Muscle of arm (tissue), 14 donors: ENCODE measurements at places on chromosomes 16 and 17. TPM values are rescaled to one million over a fixed set of nuclear protein-coding genes. Genes with fewer than 3 reads are reported as not detected.

GRCh38 chr17:69213059-69213813 lies 15.4 kb downstream of the ABCA10 start:
- DNase-seq, result no peak

- DNase-seq, result no peak
Observed at GRCh38 chr17:80709090-80709695, 164.6 kb downstream of the RPTOR start.

DNA sequence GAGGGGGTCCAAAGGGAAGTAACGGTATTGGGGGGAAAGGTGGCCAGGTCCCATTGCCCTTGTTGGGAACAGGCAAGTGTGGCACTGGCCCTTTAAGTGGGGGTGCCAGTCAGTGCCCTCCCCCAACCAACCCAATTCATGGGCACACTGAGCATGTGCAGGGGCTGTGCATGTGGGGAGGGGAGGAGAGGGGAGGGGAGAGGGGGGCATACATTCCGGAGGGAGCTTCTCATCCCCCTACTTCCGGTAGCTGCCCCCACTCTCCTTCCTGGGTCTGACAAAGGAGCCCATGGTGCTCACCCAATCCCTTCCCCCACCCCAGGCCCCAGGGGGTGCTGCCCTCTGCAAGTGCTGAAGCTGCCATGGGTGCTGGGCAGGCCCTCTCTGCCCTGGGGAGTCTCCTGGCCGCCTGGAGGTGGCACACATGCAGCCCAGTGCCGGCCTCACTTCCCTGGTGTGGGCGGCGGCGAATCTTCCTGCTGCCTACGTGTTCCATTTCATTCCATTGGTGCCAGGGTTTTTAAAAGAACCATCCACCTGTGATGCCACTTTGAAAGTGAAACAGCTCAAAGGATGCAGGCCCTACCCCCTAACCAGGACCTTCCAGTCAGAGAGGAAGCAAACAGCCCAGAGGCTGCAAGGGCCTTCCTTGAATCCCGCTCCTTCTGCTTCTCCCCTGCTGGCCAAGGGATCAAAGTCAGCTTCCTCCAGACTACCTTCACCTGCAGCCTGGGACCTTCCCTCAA lies 11.0 kb downstream of the HEXIM2 start:
- peak; percentile 68 for DNase-seq

DNA sequence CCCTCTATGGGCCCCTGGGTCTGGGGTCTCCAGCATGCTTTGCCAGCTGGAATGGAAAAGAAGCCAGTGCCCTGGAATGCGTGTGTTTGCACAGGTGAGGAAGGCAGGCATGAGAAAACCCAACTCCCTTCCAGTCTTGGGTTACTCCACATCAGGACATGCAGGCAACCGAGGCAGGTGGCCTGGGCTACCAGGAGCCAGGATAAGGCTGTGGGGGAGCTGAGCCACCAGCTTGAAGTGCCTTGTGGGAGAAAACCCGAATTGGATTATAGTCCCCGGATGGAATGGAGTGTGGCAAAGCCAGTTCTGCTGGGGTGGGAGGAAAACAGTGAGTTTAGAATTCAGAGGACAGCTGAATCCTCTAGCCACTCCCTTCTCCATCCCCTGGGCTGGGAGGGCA lies 7.2 kb downstream of the SRCIN1 start:
- DNase-seq, result no peak

DNA sequence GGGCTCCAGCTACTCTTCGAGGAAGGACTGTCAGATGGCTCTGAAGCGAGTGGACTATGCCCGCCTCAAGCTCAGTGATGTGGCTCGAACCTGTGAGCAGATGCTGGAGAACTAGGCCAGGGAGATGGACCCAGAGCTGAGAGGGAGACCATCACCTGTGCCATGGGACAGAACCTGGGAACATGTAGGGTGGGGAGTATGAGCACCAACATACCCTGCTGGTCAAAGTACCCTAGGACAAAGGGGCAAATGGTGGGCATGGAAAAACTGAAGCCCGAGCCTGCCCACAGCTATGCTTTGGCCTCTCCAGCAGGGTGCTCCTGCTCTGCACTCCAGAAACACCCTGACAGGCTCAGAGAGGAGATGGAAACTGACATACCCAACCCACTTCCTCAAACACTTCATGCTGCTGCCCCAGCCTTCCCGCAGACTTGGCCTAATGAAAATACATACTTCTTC lies 1.9 kb downstream of the MED11 start:
- DNase-seq, result no peak

GRCh38 chr16:77043076-77043475 lies 147.9 kb upstream of the MON1B start:
- no peak for DNase-seq

DNAAF8 gene
- polyA plus RNA-seq, result 1.5 TPM

PIK3R5 gene
- polyA plus RNA-seq, result 0.79 TPM

MAF gene
- 27.5 TPM for polyA plus RNA-seq

TEKT1 gene
- polyA plus RNA-seq, result not detected
